ENCODE measurements at places on chromosomes 5 and 9.

GRCh38 chr5:38725371-38725865 lies 120.4 kb upstream of the OSMR start:
- DNase-seq = no peak

DNA sequence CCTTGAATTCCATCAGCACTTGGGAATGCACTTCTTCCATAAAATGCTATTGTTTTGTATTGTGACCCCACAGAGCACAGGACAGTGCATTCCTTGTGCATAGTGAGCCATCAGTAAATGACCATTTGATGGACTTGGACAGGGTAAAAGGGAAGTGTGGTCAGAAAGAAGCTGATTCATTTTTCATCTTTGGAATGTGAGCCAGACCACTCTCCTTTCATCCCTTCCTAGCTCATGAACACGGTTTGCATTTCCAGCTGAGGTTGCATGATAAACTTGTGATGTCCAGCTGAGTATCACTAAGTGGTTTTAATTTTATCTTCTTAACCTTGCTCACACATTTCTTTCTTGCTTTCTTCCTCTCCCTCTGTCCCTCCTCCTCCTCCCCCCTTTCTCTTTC lies 101.3 kb downstream of the NUDT12 start:
- no peak for DNase-seq

GRCh38 chr5:38381361-38381760 lies 123.0 kb downstream of the EGFLAM start:
- DNase-seq = no peak

- no peak for DNase-seq
These were observed 15.3 kb downstream of the TNFSF15 start for GRCh38 chr9:114790521-114790920.

DNA sequence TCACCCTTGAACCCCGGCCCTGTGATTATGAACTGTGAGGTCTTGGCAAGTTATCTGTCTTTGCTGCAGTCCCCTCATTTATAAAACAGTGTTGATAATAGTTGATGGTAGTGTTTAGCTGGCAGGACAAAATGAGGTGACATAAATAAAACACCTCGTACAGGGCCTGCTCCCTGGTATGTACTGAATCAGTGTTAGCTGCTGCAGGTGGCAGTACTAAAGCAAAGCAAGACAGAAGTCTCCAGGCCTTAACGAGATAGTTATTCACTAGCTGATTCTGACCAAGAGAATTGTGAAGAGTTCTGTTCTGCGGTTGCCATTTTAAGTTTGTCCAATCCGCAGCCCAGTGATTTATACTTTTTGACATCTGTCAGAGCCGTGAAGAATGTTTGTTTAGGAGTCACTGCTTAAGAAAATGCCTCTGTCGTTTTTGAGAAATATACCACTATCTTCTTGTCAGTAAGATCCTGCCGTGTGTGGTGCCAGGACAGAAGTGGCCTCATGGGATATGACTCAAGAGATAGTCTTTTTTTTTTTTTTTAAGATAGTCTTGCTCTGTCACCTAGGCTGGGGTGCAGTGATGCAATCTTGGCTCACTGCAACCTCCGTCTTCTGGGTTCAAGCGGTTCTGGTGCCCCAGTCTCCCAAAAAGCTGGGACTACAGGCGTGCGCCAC lies 75.9 kb downstream of the KDM4C start:
- no peak for DNase-seq

DNA sequence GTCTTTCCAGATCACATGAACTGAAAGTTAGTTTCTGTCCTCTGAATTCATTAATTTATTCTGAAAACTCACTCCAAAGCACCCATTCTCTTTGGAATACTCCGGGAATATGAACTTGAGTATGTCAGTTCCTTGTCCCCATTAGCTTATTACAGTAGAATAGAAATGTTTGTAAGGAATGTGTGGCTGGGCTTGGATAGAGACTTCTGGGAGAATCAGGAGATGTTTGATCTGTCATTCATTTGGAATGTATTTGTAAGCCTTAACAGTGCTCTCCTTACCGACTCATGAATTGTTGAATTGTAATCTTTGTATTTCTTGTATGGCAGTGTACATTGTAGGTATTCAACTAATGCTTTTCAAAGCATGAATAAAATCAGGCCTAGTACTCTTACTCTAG lies 548.4 kb downstream of the LRRC70 start:
- no peak for DNase-seq

DNA sequence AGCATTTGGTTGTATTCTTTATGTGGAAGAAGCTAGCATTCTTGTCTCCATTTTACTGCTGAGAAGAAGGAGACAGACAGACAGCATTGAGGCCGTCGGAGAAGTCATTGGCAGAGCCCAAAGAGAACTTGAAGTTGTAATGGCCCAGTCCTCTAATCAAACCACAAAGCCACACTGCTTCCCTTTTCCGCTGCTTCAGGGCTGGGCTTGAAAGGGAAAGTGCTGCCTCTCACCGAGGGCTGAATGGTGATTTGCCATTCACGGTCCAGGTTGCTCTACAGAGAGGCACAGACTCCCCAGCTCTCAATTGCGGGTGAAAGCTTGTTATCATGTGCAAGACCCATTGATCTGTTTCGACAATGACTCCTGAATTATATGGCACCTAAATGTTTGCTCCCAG lies 25.6 kb upstream of the POU4F3 start:
- no peak for DNase-seq

DNA sequence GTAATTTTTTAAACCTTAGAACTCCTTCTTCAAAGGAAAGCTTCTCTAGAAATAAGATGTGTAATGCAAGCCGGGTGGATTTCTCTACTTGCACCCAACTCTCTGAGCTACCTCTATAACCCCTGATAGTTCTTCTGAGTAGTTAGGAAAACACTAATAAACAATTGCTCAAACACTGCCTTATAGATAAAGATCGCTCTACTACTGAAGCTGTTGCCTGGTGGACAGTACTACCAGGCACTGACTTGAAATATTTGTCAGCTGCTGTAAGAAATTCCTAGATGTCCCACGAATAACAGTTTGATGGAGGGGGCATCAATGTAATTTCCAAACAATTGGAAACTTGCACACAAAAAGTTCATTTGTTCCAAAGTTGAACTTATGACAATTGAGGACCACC lies 42.0 kb downstream of the NR3C1 start:
- DNase-seq = no peak

DNA sequence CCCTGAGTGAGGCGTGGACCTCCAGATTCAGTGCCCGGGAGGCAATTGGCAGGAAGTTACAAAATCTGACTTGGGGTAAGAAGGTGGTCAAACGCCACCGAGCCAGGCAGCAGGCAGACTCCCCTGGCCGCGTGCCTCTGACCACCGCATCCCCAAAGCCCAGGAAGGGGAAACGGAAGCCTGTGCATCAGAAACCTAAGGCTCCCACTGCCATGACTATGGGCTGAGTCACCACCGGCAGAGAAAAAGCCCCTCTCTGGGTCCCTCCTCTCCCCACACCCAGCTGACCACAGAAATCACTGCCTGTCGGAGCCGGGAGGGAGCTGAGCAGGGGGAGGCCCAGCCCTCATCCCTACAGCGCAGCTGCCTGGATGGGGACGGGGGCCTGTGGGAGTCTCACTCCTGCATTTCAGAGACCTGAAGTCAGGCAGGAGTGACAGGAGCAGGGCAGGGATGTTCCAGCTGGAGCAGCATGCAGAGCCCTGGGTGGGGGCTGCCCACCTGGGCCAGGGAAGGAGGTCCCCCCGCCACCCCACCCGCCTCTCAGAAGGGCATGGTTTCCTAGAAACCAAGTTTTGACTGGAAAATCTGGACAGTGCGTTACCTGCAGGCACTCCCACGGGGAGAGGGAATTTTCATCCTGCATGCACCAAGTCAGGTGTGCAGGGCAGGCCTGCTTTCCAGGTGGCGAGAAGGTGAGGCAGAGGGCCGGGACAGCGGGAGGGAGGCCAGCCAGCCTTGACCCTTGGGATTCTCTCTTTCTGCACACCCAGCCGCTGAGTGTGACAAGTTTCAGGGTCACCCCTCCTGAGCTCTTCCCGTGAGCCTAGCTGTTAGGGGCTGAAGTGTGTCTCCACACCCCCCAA lies 68.2 kb downstream of the LRSAM1 start:
- DNase-seq = no peak

GRCh38 chr9:97930972-97931371 lies 7.0 kb downstream of the HEMGN start:
- no peak for DNase-seq

DNA sequence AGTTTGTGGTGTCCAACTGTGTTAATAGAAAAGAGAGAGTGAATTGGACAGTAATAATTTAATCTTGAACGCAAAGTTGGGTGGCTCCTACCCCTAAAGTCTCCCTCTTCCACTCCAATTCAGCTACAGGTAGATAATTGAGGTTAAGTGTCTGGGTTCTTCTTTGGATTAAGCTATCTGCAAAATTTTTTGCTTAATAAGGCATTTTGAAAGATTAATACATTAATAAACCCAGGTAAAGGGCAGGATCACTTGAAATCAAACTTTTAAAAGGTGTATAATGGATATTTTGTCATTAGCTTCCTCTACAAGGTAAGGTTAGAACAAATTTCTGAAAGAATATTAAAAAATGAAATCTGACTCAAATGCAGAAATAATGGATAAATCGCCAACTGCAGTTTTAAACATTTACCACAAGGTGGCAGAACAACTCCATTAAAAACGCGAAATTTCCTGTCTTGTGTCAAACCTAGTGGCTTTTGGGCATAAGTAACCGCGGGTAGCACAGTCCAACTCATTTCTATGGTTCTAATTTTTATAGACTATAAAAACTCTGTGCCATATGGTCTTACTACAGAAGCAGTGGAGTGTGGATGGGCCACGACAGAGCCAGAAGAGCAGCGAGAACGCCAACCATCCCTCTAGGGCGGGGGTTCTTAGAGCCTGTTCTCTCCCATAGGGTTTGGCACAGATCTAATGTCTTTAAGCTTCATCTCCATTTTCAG lies 276.5 kb downstream of the ARHGEF28 start:
- no peak for DNase-seq

DNA sequence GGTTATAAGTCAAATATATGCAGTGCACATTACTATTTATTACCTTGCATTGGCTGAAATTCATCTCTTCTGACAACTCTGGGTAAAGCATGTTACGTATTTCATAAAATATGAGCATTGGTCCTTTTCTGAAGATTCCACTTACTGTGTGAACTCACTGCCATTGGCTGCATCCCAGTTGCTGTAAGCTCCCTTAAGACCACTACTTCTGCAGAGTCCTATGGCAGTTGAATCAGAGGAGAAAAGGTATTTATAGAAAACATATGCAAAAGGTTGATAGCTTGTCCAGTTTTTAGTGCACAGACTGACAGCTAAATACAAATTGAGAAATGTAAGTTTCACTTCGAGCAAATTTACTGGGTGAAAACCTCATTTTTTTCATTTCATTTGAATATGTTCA lies 394.6 kb upstream of the ARRDC3 start:
- DNase-seq = no peak
